ENCODE measurements at places on chromosomes 1 and 21.

DNA sequence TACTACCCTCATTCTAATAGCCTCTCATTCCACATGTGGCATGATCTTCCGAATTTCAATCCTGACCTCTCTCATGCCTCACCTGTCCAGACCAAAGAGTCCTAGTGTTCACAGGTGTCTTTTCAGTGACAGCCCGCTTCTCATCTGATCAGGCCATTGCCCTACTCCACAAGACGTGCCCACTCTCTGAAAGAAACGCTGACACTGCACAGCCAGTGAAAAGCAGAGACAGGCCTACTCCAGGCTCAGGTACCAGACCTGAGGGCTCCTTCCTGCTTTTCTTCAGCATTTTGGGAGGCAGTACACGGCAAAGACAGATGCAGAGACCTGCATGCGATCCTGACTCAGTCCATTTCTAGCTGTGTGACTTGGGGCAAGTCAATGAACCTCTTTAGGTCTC, 43.0 kb downstream of the SUSD4 start:
- no peaks in the 10 kb centered on the region for H3K36me3 ChIP-seq
- no peak overlapping the region for H3K4me3 ChIP-seq
- peaks cover 25% of the 10 kb centered on the region for H3K4me1 ChIP-seq
- no peaks in the 10 kb centered on the region for H3K27me3 ChIP-seq
- H3K27ac ChIP-seq = no peak overlapping the region

GRCh38 chr1:119079881-119080280, 60.6 kb downstream of the WARS2 start:
- no peak overlapping the region for H3K27ac ChIP-seq
- H3K27me3 ChIP-seq = no peaks in the 10 kb centered on the region
- no peaks in the 10 kb centered on the region for H3K4me1 ChIP-seq

GRCh38 chr1:32981003-32981901, 16.6 kb upstream of the RNF19B start:
- H3K36me3 ChIP-seq = no peaks in the 10 kb centered on the region
- peak; percentile 85 for DNase-seq
- peak overlapping the region; percentile 91 for H3K27ac ChIP-seq
- H3K4me1 ChIP-seq = peaks cover 44% of the 10 kb centered on the region

DNA sequence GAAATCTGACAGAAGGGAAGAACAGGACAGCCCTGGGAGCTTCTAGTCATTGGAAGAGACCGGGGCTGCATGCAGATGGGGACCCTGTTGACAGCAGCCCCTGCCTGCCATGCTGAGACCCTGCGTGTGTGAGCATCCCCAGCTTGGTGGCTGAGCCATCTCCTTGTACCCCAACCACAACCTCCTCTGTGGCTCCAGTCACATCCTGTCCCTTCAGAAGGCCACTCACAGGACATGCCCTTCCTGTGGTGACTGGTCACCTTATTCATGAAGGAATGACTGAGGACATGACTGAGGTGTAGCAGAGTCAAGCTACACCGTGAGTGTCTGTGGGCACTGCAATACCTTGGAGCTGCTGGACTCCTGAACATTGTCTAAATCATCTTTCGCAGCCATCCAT, 141.8 kb upstream of the ERRFI1 start:
- H3K27ac ChIP-seq = no peak overlapping the region
- H3K4me1 ChIP-seq = peaks cover 29% of the 10 kb centered on the region
- no peak for DNase-seq
- no peaks in the 10 kb centered on the region for H3K27me3 ChIP-seq
- H3K4me3 ChIP-seq = no peak overlapping the region
- H3K36me3 ChIP-seq = no peaks in the 10 kb centered on the region

DNA sequence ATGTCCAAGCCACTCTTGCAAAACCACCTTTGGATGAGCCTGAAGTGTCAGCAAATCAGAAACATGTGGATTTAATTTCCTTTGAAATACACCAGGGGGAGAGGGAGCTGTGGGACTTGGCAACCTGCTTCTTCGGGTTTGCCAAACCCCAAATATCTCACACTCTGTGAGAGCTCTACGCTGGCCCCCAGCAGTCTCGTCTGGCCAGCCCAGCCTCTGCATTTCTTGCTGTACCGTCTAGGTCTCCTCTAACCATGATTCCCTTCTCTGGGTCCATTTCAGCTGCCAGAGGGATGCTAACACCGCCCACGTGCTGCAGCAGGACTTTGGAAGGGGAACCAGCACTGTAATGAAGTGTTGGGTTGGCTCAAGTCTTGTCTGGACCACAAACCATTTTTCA, 114.6 kb downstream of the MRPS6 start:
- no peaks in the 10 kb centered on the region for H3K27me3 ChIP-seq
- H3K4me3 ChIP-seq = no peak overlapping the region
- no peak overlapping the region for H3K27ac ChIP-seq
- no peaks in the 10 kb centered on the region for H3K36me3 ChIP-seq
- peaks cover 16% of the 10 kb centered on the region for H3K4me1 ChIP-seq
- DNase-seq = no peak

DNA sequence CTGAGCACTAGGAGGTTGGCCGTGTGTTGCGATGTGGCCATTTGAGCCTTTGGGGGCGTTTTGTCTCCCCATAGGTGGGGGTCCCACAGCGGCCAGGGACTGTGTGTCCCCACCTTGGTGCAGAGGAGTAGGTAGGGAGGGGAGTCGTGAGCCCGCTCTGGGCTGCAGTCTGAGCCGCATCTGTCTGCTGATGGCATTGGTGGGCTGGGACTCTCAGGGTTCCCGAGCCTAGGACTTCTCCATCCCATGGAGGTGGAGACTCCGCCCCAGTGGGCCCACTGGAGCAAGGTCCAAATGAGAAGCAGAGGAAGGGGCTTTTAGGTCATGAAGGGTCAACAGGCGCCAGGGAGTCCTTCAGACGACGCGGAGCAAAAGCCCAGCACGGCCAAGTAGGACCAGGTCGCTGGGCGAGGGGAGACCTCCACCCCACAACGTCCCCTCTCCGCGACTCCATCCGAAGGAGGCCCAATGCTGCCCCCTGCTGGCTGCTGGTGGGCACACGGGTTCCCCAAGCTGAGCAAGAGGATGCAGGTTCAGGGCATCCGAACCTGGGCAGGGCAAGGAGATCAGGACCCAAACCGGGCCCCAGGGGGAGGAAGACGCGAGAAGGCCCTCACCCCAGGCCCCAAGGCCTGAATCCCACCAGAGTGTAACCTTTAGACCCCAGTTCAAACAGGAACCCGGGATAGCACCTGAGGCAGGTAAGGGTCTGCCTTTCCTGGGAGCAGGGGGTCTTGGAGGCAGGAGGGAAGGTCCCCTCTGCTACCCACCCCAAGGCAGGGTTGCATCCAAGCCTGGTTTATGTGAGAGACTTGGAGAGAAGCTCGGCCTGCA, 14.9 kb downstream of the TTC34 start:
- DNase-seq = peak; percentile 80
- no peak overlapping the region for H3K27ac ChIP-seq
- H3K36me3 ChIP-seq = peaks cover 3% of the 10 kb centered on the region
- peaks cover 28% of the 10 kb centered on the region for H3K27me3 ChIP-seq
- H3K4me1 ChIP-seq = no peaks in the 10 kb centered on the region

GRCh38 chr1:51981555-51981954, 8.9 kb downstream of the RAB3B start:
- H3K27ac ChIP-seq = no peak overlapping the region
- no peaks in the 10 kb centered on the region for H3K36me3 ChIP-seq

GRCh38 chr1:119748040-119748439, 20.7 kb downstream of the HMGCS2 start:
- no peak overlapping the region for H3K27ac ChIP-seq
- peaks cover 10% of the 10 kb centered on the region for H3K36me3 ChIP-seq
- no peak overlapping the region for H3K4me3 ChIP-seq
- H3K27me3 ChIP-seq = peaks cover 2% of the 10 kb centered on the region

DNA sequence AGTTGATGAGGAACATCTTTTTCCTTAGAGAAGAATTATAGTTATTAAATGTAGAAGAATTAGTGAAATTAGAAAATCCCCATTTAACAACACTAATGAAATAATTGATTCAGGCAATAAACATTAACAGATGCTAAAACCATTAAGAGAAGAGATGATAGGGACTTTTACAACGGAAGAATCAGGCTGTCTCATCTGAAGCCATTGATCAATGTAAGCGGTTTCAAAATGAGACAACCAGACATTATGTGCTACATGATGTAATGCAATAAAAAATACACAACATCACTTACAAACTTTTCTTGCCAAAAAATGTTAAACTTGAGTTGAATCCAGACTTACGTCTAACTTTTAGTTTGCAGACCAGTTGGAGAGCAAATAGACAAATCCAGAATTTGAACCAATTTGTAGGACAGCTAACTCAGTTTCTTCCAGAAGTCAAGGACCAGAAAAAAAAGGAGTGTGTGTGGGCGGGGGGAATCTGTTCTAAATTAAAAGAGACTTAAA, 165.4 kb upstream of the DPT start:
- no peaks in the 10 kb centered on the region for H3K36me3 ChIP-seq
- H3K4me1 ChIP-seq = no peaks in the 10 kb centered on the region
- no peak overlapping the region for H3K4me3 ChIP-seq
- DNase-seq = no peak
- H3K27me3 ChIP-seq = peaks cover 30% of the 10 kb centered on the region

GRCh38 chr1:11514366-11514765, 35.4 kb downstream of the DISP3 start:
- no peaks in the 10 kb centered on the region for H3K27me3 ChIP-seq
- no peaks in the 10 kb centered on the region for H3K36me3 ChIP-seq
- no peak overlapping the region for H3K4me3 ChIP-seq
- no peak for DNase-seq
- no peaks in the 10 kb centered on the region for H3K4me1 ChIP-seq

DNA sequence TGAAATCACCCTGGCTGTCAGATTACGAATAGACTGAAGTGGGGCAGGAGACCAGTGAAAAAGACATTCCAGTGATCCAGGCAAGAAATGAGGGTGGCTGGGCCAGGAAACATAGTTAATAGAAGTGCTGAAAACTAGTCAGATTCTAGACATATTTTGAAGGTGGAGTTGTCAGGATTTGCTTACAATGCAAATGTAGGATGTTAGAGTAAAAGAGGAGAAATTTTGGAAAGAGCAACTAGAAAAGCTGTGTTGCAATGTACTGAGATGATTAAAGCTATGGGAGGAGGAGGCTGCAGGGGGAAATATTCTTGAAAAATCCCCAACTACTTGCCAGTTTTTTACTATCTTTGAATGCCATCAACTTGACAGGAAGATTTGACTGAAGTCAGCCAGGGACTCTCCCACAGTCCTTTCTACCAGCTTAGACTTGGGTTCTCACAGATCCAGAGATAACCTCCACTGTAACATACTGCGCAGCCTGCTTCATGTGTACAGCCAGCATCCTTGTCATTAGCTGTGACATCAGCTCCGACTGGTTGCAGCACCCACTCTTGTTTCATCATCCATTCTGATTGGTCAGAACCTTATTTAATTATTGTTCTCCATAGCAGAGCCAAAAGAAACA, 109.7 kb downstream of the TSEN15 start:
- peaks cover 7% of the 10 kb centered on the region for H3K27me3 ChIP-seq
- no peak overlapping the region for H3K4me3 ChIP-seq
- DNase-seq = peak; percentile 63
- H3K36me3 ChIP-seq = no peaks in the 10 kb centered on the region
- H3K27ac ChIP-seq = no peak overlapping the region

DNA sequence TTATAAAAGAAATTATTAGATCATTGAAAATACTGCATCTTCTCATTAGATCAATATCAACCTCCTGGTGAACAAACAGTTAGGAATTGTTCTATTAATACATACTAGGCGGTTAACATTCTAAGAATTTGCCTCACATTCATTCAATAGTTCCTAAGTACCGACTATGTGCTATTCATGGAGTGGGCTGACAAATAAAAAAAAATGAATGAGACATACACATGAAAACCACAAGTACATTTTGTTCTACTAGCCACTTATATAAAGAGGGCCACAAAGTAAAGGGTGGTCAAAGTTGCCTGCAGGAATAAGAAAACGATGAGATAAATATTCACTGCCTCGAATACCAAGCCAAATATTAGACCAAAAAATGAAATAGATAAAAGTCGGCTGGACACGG, 294.4 kb downstream of the SDCCAG8 start:
- no peak for DNase-seq
- H3K36me3 ChIP-seq = peaks cover 18% of the 10 kb centered on the region
- H3K4me1 ChIP-seq = no peaks in the 10 kb centered on the region
- no peaks in the 10 kb centered on the region for H3K27me3 ChIP-seq

DNA sequence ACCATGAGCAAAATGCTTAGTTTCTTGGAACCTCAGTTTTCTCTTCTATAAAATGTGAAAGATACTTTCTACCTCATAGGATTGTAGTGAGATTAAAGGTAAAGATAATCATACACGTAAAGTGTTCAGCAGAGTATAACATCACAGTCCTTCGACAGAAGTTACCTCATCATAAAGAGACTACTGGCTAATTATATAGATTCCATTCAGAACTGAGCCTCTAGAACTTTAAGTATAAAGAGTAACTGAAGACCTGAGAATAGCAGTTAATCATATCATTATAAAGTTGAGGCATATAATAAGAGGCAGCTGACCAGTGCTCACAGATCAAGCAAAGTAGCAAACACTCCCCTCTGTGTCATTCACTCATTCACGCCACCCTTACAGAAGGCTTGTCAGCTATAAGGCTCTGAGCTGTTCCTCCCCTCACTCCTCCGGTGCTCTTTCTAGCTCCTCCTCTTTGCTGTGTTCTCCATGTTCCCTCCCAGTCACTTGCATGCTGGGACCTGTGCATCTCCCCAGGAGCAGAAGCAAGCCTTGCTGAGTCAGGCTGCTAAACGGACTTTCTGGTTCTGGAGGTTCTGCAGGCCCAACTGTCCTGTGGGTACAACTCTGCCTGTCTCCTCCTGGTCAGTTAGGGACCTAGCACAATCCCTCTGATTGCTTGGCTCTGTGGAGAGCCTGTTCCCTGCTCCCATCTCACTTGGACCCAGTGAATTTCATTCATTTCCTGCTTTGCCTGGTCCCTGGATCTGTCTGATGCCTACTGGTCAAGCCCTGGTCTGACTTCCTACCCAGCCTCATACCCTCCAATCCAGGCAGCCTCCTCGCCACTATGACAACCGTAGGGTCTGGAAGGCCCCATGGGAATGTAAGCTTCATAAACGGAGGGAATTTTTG, 28.3 kb upstream of the LY9 start:
- peaks cover 2% of the 10 kb centered on the region for H3K36me3 ChIP-seq
- H3K27ac ChIP-seq = peak overlapping the region; percentile 99
- no peaks in the 10 kb centered on the region for H3K27me3 ChIP-seq

- DNase-seq = no peak
- H3K27ac ChIP-seq = no peak overlapping the region
- no peak overlapping the region for H3K4me3 ChIP-seq
- no peaks in the 10 kb centered on the region for H3K27me3 ChIP-seq
- no peaks in the 10 kb centered on the region for H3K36me3 ChIP-seq
Observed at GRCh38 chr1:53155945-53156344, 13.5 kb upstream of the SLC1A7 start.

DNA sequence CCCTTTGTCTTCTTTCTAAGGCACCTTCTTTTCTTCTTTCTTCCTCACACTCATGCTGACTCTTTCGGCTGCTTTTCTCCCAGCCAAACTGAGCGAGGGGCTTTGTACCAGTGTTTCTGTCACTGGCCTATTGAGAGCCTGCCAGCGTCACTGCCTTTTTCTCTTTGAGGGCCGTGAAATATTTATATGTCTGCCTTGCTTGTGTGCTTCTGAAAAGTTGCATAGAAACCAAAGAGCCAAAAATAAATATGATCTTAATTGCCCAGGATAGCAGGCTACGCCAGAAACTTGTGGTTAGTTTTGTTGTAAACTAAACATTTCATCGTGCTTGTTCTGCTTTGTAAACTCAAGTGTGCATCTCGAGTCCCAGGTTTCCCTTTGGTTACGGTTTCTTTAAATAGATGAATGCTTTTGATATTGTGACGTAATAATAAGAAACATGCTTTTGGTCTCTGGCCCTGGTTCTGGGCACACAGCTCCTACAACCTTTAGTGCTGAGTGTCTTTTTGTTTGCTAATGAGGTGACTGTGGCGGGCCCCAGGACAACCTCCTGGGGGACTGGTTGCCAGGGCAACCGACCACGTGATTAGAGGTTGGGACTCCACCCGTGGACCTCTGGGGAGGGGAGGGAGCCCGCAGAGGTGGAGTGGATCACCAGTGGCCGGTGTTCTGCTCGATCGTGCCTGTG, 10.8 kb downstream of the SLC37A1 start:
- H3K4me1 ChIP-seq = peaks cover 56% of the 10 kb centered on the region
- H3K36me3 ChIP-seq = peaks cover 49% of the 10 kb centered on the region
- H3K27ac ChIP-seq = no peak overlapping the region
